ENCODE measurements at places on chromosomes 12 and 14. TPM values are rescaled to one million over a fixed set of nuclear protein-coding genes. Genes with fewer than 3 reads are reported as not detected.

GRCh38 chr14:53963320-53964227 is 6.9 kb upstream of the BMP4 start:
- no peaks in the 10 kb centered on the region for H3K36me3 ChIP-seq
- DNase-seq = no peak
- H3K27ac ChIP-seq = no peak overlapping the region
- no peaks in the 10 kb centered on the region for H3K27me3 ChIP-seq
- no peak overlapping the region for H3K4me3 ChIP-seq
- peaks cover 4% of the 10 kb centered on the region for H3K4me1 ChIP-seq

GRCh38 chr14:104723651-104724406 is at the start of gene ADSS1:
Gene ADSS1, plus strand, starts transcription at chr14:104724229. Its CDS starts 42 bp downstream, at chr14:104724271.
- H3K4me1 ChIP-seq = peaks cover 10% of the 10 kb centered on the region
- H3K27me3 ChIP-seq = peaks cover 6% of the 10 kb centered on the region
- H3K27ac ChIP-seq = no peak within 1 kb of the TSS
- peak within 1 kb of the TSS; percentile 56 for H3K4me3 ChIP-seq
- peak; percentile 85 for DNase-seq

TPH2 gene
- not detected for total RNA-seq

DNA sequence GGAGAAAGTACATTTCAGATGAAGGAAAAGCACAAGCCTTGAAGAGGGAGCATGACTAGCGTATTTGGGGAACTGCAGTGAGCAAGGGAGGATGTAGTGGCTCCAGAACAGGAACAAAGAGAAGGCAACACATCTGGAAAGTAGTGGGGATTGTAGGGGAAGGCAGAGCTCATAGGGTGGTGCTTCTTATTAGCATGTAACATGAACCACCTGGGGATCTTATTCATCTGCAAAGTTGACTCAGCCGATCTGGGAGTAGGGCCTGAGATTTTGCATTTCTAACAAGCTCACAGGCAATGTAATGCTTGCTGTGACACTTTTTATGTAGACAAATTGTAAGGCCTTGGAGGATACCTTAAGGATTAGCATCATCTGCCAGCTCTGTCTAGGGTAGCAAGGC is 447.3 kb downstream of the NELL2 start:
- H3K4me1 ChIP-seq = no peaks in the 10 kb centered on the region
- no peak overlapping the region for H3K4me3 ChIP-seq
- no peaks in the 10 kb centered on the region for H3K27me3 ChIP-seq
- H3K36me3 ChIP-seq = no peaks in the 10 kb centered on the region
- no peak for DNase-seq
- H3K27ac ChIP-seq = no peak overlapping the region

GRCh38 chr14:37985826-37986470 is 221.8 kb upstream of the SSTR1 start:
- no peaks in the 10 kb centered on the region for H3K36me3 ChIP-seq
- peak; percentile 2 for DNase-seq
- no peak overlapping the region for H3K4me3 ChIP-seq
- H3K27ac ChIP-seq = no peak overlapping the region
- H3K27me3 ChIP-seq = no peaks in the 10 kb centered on the region

INHBC gene
- total RNA-seq = 0.17 TPM
